Non-pigmented ciliary epithelial cell (primary cell): ENCODE measurements at places on chromosomes 7 and 10.

GRCh38 chr7:69966766-69967591 is 368.7 kb downstream of the AUTS2 start:
- no peak for DNase-seq

DNA sequence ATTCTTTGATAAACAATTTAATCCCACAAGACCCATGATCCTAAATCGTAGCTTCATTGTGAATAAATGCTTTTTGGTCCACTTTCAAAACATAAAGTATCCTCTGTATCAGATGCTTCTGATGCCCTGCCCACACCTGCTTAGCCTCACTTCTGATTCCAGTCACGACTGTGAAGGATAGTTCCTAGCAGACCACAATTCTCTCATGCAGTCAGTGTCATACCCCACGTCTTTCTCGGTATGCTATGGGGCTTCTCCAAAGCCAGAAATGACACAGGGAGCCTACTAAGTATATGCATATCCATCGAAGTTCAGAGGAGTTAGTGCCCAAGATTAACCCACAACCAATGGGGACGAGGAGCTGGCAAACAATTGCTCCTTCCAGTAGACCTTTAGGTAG is 27.6 kb upstream of the CTNNA3 start:
- DNase-seq, result no peak

DNA sequence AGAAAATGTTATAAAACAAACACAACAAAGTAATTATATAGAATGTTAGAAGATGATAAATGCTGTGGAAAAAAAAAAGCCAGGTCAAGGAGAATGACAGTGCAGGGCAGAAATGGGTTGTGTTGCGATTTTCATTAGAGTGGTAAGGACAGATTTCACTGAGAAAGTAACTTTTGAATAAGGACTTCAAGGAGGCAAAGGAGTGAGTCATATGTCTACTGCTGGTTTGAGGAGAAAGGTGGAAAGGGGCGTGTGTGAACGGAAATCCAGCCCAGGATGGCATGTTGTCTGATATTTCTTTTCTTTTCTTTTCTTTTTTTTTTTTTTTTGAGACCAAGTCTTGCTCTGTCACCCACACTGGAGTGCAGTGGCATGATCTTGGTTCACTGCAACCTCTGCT is 12.3 kb upstream of the DLD start:
- no peak for DNase-seq

- no peak for DNase-seq
Observed at GRCh38 chr7:57343901-57344622, 105.9 kb upstream of the ZNF716 start.

GRCh38 chr7:28408960-28409715 is 3.2 kb upstream of the CREB5 start:
- peak; percentile 93 for DNase-seq

GRCh38 chr10:12340371-12340770 is 9.0 kb upstream of the CAMK1D start:
- DNase-seq, result no peak

- no peak for DNase-seq
Observed at GRCh38 chr10:55160655-55161283, 359.7 kb upstream of the PCDH15 start.

DNA sequence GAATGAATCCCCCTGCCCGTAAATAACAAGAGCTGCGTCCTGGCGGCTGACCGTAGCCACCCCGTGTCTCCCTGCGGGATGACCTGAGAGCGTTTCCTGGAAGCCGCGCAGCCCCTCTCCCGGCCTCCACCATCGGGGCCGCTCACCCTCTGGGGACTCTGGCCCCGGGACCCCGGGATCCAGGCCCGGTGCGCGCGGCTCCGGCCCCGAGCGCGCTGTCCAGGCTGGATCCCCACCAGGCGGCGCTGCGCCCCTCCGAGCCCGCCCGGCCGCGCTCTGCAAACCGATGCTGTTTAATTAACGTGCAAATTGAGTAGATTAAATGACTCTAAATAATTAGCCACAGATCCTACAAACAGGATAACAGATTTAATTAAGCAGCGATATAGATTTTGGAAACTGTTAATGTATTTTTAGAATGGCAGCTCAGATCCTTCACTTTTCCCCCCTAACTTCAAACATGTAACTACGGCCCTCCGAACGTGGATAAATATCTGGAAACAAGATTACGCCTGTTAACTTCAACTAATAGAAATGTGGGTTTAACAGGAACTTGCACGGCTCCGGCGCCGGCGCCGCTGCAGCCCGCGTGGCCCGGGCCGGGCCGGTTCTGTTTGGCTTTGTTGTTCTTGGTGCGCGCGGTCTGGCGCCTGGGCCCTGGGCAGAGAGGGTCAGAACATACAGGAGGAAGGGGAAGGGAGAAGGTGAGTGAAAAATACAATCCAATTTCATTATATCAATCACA is 7.1 kb upstream of the UNCX start:
- no peak for DNase-seq

DNA sequence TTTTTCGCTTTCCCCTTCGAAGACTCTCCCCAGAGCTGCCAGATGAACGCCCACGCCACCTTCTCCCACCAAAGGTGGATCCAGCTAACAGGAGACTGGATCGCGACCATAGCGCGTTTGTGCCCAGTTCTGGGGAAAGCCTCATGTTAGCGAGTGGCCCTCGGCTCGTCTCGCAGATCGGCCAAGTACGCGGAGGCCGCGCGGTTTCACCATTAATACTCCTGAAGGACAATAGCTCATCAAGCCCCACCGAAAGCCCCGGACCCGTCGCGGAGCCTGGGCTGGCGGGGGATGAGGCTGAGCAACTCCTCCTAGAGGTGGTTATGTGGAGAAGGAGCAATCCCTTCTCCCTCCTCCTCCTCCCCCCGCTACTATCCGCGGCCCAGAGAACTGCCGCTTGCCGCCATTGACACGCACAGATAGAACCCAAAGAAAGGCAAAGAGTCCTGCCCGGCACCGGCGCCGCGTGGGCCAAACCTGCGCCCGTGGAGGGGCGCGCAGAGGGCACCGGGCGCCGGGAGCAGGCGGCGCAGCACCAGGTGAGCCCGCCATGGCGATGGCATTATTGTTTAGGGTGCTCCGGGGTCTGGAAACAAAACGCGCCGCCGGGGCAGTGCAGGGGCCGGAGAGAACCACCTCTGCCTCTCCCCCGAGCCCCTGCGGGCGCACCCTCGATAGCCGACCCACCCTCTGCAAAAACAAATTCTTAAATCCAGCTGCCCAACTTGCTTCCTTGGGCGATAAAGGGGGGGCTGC is at the start of gene MACROH2A2:
TSS of gene MACROH2A2 (plus strand) at position 385 of the 756 bp plus-strand sequence. CDS start 22,813 bp downstream, outside the sequence.
- DNase-seq, result peak; percentile 22

GRCh38 chr7:151895008-151895630 is 18.2 kb upstream of the PRKAG2 start:
- no peak for DNase-seq

- DNase-seq, result no peak
Observed at GRCh38 chr10:94607111-94607510, 61.5 kb downstream of the HELLS start.

- no peak for DNase-seq
Observed at GRCh38 chr10:43424416-43424815, 12.5 kb upstream of the ZNF487 start.

GRCh38 chr7:92228742-92229141 is 17.0 kb downstream of the KRIT1 start:
- DNase-seq, result no peak

DNA sequence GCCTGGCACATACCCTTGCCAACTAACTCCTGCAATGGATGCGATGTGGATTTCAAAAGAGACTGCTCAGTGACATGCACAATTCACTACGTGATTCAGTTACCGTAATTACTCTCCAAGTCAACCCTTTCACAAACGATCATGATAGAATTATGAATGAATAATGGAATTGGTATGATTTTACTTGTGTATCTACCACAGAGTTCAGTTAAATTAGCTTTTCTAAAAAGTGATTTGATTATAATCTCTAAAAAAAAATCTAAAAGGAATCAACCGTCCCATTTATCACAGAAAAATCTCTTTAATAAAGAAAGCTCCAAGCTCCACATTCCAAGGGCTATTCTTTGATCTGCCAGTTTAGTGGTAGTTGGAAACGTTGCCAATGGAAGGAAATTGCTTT is 30.4 kb upstream of the RSU1 start:
- no peak for DNase-seq

DNA sequence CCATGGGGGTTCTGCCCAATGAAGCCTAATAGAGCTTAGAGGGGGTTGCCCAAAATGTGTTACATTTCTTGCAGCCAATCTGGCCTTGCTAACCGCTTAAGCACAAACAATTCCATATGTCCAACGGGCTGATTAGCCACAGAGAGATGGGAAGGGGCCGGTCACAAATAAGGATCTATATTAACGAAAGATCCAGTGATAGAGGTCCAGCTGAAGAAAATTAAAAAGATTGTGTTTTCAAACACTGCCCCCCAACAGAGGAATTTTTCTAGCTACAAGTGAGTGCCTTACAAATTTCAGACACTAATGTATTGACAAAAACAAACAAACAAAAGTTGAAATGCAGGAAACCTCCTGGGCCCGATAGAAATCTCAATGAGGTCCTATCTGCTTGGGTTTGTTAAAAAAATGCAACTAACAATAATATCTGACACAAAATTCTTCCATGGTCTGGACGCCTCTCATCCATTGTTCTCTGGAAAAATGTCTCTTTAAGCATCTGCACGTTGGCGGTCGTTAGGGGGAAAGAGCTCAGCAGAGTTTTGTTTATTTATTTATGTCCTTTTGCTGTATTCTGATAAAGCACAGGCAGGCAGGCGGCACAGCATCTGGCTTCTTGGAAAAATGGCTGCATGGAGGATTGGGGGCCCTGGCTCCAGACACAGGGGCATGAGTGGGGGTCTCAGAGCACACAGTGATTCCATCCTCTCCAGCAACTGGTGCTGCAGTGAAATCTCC is 402.0 kb downstream of the RPS24 start:
- DNase-seq, result no peak

GRCh38 chr7:112064627-112065385 is 141.4 kb downstream of the DOCK4 start:
- DNase-seq, result no peak

DNA sequence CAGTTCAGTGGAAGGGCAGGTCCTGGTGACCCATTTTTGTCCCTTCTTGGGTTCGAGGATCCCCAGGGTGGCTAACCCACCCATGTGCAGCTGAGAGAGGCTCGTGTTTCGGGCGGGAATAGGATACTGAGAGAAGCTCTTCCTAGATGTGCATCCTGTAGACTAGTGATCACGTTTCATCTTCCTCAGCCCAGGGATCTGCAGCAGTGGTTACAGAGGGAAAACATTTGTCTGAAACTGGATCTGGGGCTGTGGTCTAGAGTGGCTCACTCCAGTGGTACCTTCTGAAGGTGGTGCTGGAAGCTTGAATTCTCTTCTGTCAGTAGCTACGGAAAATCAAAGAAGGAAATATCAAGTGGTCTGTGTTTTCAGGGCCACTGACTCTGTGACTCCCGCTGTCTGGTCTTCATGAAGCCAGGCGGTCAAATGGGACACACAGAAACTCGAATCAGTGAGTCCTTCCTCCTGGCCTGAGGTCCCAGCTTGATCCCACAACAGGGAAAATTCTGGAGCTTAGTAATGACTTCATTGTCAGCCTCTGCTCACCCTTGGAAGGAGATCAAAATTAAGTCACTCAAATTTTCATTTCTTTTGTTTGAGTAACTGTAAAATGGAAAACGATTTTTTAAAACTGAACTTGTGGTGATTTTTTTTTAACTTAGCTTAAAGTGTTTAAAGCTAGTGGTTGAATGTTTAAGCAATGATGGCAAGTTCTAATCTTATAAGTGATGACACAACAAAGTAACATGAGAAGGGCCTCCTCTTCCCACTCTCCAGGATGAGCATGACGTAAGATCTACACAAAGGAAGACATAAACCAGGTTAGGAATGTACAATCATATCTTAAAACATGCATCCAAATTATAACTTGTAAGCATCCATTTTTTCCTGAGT is 469.3 kb upstream of the KLF6 start:
- DNase-seq, result peak; percentile 91

- no peak for DNase-seq
Observed at GRCh38 chr7:74012842-74013249, 15.1 kb upstream of the ELN start.

DNA sequence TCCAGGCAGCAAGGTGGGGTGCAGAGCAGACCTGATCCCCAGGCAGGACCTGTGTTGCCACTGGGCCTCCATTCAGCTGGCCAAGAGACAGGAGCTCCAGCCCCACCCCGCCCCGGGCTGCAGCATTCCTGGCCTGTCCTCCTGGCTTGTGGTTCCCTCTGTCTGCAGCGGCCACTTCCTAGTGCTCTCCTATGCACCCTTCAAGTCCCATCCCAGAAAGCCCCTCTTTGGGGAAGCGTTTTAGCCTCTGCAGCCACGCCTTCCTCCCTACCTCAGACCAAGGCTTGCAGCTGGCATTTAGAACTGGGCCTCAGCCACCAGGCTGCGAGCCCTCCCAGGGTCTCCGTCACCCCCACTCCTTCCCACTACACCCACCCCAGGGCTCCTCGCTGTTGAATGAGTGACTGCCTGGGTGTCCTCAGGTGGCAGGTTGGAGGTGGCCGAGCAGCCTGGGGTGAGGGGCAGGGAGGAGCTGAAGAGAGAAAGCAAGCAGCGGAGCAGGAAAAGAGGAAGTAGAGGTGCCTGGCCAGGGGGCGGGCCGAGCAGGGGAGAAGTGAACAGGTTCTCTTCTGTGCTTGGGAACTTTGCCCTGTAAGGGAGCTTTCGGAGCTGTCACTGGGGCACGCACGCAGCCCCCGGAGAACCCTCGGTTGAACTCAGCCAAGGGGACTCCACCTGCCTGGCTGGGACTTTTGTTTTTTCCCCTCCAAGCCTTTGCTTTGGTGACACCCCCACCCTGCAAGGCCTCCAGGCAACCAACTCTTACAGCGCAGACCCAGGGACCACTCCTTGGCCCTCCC is 109.1 kb upstream of the TNRC18 start:
- no peak for DNase-seq

- no peak for DNase-seq
Observed at GRCh38 chr7:55427342-55427741, 62.2 kb downstream of the LANCL2 start.

- DNase-seq, result no peak
Observed at GRCh38 chr10:96910488-96911395, 78.6 kb downstream of the LCOR start.

GRCh38 chr7:81300753-81301152 is 381.9 kb upstream of the SEMA3C start:
- DNase-seq, result no peak

DNA sequence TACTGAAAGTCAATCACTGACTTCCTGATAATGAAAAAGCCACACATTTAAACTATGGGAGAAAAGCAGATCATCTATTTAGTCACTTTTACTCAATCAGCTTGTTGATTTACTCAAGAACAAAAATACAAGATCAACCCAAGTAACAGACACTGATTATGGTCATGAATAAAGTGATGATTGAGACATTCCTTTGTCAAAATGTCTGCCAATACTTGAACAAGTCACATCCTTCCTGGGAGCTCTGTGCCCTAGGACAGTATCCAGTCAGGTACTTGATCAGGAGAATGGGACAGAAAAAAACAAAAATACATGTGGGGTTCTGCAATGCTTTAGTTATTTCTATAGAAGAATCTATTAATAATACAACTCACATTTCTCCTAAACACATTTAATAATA is 150.0 kb upstream of the NEBL start:
- DNase-seq, result no peak

DNA sequence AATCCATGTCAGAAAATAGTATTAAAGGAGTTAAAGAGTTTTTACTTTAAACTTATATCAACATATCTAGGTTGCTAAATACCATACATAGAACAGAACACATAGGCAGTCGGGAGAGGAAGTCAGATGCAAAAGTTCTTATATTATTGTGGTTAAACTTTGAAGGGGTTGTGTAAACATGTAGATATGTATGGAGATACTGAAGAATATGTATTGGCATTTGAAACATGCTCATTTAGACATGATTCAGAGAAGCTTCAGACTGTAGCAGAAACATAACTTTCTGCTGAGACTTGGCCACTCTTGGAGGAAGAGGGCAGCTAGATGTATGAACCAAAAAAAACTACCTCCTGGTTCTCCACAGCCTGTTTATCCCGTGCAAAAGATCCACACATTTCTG is 103.5 kb upstream of the FERD3L start:
- peak; percentile 56 for DNase-seq
